Fibroblast of skin of back (primary cell): ENCODE measurements at places on chromosomes 6 and 20.

DNA sequence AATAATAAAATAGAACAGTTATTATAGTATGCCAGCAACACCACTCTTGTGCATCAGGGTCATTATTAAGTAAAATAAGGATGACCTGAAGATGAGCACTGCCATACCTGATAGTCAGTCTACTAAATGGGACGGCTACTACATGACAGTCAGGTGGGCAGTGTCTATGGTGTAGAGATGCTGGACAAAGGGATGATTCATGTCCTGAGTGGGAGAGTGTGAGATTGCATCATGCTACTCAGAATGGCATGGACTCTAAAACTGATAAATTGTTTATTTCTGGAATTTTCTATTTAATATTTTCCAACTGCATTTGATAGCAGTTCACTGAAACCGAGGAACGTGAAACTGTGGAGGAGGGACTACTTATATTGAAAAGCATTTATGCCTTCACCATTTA, 38.8 kb downstream of the SNX9 start:
- DNase-seq, result peak; percentile 48

DNA sequence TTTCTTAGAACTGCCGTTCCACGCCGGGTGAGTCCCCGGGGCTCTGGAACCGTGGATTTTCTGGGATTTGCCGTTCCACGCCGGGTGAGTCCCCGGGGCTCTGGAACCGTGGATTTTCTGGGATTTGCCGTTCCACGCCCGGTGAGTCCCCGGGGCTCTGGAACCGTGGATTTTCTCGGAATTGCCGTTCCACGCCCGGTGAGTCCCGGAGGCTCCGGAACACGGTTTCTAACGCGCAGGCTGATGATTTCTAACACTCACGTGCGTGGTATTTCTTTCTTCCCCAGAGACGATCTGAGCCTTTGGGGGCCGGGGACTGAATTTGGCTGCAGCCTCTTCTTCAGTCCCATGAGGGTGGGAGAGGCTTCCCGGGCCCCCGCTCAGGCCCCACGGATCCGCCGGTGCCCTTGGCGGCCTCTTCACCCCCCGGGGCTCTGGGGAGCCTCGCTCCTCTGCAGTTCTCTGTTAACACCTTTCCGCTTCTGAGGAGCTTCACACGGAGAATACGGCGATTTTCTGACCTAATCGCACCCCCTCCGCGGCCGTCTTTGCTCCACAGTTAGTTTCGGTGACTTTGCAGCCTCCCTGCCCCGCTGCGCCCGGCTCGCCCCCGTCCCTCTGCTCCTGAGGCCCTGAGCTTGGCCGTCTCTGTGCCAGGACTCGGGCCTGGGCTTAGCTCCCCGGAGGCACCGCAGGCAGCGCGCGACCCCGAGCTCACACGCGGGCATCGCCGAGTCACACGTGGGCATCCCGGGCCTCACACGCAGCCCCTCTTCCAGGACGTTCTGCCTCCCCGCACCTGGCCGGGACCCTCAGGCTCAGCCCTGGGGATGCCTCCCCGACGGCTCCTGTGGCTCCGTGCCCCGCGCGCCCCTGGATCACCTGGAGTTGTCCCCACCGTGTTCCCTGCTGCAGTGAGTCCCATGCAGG, 7.2 kb upstream of the KIF25 start:
- DNase-seq, result no peak

- DNase-seq, result no peak
Observed at GRCh38 chr6:169229615-169230321, 23.9 kb downstream of the THBS2 start.

DNA sequence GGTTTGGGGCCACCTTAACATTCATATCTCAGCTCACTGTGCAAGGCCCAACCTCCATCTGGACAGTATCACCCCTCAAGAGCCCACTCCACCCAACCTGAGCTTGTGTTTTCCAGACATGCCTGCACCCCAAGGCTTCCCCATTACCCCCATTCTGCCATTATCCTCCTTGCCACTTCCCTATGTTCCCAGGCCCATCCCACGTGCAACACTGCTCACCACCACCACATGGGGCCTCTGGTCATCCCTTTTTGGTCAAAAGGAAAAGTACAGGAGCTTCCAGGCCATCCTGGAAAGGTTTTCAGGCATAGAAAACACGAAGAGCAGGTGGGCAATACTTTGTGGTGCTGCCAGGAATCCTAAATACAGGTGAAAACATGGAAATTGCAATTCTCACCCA, 140.3 kb downstream of the SYNDIG1 start:
- DNase-seq, result no peak

GRCh38 chr6:18326980-18327379, 60.2 kb upstream of the RNF144B start:
- no peak for DNase-seq

GRCh38 chr20:44166008-44166407, 21.0 kb downstream of the JPH2 start:
- DNase-seq, result peak; percentile 88

DNA sequence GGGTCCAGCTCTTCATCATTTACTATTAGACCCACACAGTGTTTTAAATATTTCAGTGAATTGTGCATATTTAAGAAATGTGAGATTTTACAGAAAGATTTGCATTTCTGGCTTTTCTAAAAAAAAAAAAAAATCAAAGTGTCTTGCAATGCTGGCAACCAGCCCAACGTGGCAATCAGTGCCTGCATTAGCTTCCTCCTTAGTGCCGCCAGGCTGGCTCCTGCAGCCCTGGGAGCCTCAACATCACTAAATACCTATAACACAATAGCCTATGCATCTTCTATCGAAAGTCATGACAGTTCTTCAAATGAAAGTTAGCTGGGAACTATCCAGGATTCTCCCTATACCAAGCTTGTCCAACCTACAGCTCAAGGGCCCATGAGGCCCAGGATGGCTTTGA, 9.4 kb upstream of the CD93 start:
- DNase-seq, result no peak

DNA sequence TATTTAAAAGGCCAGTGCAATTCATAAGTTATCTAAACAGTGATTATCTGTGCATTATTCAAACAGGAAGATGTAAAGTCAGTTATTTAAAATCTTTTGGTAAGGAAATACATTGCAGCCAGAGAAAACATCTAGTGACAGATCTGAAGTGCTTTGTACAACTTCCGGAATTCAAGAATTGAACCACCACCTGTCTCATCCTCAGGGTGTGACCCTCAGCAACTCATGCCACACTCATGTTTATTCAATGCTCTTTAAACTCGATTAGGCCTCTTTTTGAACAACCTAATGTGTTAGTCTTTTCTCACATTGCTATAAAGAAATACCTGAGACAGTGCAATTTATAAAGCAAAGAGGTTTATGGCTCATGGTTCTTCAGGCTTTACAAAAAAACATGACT, 62.6 kb upstream of the GGTLC1 start:
- no peak for DNase-seq

DNA sequence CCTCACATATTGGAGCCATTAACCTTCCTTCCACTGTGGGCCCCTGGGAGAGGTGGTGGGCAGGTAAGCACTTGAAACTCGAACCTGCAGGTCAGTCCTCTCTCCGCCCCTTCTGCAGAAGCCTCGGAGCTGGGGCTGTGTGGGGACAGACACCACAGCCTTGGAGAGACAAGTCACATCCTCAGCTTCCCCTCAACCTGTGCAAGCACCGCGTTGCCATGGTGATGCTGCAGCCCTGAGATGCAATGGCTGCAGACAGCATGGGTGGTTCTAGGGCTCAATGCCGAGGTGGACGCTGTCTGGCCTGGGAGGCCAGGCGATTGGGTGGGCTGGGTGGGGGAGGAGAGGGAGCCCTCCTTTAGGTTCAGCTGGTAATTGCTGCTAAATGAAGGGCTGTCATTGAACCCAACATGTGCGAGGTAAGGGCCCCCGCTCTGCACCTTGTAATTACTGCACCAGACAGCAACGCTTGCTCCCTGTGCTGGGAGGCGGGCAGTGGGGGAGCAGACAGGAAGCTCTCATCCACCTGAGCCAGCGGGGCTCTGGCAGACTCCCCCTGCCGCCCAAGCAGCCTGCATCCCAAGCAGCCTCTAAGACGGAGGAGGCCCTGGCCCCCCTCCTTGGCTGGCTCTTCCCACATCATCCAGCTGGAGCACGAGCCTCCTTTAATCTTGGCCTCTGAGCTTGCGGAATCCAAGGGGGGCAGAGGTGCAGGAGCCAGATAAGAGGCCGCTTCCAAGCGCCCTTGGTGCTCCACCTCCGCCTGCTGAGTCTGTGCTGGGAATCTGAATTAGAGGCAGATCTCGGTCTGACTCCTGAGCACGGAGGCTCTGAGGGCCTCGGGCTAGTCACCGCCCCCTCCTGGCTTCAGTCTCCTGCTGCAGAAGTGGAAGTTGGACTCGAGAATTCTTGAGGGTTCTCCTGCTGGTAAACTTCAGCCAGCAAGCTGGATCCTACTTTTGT, 39.8 kb upstream of the CDH22 start:
- peak; percentile 34 for DNase-seq

DNA sequence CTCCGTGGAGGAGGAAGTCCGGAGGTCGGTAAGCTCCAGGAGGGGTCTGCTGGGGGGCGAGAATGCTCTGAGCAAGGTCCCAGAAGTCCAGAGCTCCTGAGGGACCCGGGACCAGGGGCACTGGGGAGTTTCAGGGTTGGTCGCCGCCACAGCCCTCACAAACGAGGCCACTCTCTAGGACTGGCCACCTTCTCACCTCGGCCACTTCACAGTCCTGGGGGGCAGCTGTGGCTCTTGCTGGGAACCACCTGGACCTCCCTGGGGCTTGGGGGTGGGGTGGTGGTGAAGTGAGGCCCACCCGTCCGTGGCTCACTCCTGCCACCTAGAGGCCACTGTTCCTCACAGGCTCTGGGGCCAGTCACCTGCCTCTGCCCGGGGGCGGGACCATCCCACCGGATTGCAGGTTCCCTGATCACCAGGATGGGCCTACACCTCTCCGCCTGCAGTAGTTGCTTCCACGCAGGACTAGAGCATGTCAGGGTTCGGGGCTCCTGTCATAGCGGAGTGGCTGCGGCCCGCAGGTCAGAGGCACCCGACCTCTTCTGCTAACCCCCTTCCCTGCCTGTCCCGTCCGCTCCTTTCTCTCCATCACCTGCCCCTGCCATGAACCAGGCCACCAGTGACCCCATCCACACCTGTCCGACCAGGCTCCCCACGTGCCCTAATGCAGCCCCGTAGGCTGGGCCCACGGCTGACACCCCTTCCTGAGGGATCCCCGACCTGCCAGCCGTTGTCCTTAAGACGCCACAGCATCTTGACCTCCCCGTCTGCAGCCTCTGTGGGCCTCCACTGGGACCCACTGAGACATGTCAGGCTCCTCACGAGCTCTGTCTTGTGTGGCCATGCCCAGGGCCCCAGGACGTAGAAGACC, 5.1 kb upstream of the TCEA2 start:
- DNase-seq, result peak; percentile 59

DNA sequence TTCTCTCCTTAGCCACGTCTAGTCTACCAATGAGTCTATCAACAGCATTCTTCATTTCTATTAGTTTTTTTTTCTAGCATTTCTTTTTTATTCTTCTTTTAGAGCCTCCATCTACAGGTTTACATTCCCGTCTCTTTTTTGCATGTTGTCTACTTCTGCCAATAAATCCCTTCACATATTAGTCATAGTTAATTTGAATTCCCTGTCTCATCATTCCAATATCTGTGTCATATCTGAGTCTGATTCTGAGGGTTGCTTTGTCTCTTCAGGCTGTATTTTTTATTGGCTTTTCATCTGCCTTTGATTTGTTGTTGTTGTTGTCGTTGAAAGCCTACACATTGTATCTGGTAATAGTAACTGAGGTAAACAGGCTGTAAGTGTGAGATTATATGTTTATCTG, 104.6 kb downstream of the HMGCLL1 start:
- DNase-seq, result peak; percentile 20

- no peak for DNase-seq
Observed at GRCh38 chr6:5050009-5050408, 35.1 kb upstream of the PPP1R3G start.

DNA sequence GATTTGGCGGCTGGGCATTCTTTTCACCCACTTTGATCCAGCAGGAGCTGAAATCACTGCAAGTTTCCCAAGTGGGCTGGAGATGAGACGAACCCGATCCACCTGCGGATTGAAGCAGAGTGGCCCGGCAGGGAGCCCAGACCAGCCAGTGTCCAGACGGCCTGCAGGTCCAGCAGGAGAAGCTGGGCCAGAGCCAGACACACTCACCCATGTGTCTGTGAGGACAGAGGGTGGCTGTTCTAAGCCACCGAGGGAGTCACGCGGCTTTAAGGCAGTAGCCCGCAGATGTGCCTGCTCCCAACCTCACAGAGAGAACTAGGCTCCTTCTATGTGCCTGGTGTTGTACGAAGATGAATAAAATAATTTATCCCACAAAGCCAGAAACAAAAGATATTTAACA, 200.7 kb downstream of the WDR27 start:
- no peak for DNase-seq
